ENCODE measurements at places on chromosomes 1 and 21.

GRCh38 chr1:210143465-210144062 lies 89.0 kb upstream of the SERTAD4 start:
- DNase-seq: peak; percentile 36

GRCh38 chr1:1302951-1303509 lies 4.7 kb downstream of the ACAP3 start:
- DNase-seq: no peak

DNA sequence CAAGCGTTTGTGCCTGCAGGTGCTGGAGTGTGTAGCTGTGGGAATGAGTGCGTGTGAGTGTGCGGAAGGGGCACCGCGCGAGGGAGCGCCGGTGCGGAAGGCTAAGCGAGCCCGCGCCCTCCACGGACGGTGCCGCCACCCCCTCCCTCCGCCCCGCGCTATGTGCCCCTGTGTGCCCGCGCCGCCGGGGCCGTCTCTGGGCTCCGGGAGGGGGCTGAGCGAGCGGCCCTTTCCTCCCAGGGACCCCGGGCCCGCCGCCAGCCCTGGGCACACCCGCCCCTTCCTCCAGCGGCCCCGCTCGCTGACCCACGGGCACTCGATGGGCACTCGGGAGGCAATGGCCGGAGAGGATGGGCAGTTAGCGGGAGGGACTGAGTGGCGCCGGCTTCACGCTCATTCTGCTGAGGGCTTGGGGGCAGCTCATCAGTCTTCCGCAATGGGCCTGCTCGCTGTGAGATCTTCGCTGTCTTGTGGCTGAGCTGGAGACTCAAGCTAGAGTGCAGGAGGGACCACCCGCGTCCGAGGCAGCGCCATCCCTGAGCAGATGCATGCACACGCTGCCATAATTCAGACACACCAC lies 8.6 kb upstream of the ADGRB2 start:
- no peak for DNase-seq

- DNase-seq: no peak
These were observed 213.9 kb downstream of the TOMM20 start for GRCh38 chr1:234914606-234915290.

- DNase-seq: no peak
These were observed 30.2 kb upstream of the TNR start for GRCh38 chr1:175773571-175773970.

DNA sequence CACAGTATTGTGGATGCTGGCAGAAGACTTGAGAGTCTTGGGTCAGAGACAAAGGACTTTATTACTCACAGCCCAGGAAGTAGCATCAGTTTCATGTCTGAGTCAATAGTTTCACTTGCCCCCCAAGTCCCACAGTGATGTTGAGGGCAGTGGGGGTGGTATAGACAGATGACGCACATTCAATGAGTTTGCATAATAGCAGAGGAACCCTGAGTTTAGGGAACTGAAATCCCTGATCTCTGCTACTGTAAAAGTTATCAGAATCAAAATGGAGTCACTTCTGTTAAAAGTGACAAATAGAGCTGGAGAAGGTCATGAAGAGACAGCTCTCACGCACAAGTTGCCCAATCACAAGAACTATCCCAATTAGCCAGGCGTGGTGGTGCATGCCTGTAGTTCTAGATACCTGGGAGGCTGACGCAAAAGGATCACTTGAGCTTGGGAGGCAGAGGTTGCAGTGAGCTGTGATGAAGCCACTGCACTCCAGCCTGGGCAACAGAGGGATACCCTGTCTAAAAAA lies 11.5 kb upstream of the HCRTR1 start:
- DNase-seq: no peak

- DNase-seq: no peak
These were observed 13.2 kb upstream of the C2CD2 start for GRCh38 chr21:41966872-41967621.

DNA sequence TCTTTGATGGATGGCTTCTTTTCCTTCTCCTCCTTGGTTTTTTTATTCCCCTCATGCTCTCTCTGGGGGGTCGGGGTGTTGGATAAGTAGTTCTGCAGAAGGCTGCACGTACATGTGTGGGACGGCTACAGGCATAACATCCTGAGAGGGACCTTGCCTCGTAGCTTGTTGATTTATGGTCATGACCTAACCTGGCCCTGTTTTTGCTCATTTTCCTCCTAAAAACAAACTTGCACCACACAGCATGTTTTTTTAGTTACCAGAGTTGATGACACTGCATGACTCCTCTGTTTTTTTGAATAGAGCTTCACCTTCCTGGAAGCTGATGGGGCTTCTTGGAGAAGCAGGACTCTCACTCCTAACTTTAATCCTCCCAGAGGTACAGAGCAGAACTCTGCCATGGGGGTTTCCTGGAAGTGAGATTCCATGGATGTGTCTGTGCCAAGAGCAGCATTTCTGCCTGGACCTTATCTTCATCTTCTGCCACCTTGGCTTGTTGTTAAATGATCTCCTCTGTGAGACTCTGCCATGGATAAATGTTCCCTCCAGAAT lies 114.7 kb downstream of the PAPPA2 start:
- no peak for DNase-seq

Data from AML-193 (cell line).